NCI-H1092 treated with DMSO at 0.1 percent for 48 hours (cell line): ENCODE measurements at places on chromosomes 2 and 18.
A peak's percentile ranks its signal among the peaks of the same experiment; 100 is the strongest.

- DNase-seq, result no peak
Measured at GRCh38 chr2:130766711-130767407, 11.5 kb downstream of the AMER3 start.

DNA sequence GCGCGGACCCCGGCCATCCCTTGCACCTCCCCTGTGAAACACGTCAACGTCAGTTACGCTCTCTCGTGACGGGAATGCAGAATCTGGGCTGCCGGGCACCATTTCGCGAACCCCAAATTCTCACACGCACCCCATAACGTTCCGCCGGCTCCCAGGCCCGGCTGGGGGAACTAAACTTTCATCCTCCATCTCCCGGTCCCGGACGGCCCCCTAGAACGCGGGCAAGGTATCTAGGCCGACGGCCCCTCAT lies 544 bp downstream of the DNAJC27 start:
- DNase-seq, result no peak

DNA sequence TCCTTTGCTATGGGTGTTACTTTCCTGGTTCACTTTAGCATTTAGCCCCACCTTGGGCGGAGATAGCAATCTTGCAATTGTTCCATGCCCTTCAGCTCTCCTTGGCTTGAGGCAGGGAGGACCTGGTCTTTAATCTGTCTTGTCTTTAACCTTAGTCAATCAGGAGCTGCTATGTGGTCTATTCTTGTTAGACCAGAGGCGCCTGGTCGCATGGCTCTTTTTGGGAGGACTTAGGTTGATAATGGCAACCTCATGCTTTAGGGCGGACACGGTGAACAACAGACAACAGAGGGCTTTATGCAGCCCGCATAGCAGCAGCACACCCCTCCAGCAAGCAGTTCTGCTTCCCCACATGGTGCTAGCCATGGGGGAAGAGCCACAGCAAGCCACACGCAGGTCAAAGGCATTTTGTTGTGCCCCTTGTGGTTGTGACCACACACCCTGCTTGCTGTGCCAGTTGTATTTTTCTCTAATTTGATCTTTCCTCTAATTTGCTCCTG lies 17.7 kb upstream of the ZDBF2 start:
- no peak for DNase-seq

DNA sequence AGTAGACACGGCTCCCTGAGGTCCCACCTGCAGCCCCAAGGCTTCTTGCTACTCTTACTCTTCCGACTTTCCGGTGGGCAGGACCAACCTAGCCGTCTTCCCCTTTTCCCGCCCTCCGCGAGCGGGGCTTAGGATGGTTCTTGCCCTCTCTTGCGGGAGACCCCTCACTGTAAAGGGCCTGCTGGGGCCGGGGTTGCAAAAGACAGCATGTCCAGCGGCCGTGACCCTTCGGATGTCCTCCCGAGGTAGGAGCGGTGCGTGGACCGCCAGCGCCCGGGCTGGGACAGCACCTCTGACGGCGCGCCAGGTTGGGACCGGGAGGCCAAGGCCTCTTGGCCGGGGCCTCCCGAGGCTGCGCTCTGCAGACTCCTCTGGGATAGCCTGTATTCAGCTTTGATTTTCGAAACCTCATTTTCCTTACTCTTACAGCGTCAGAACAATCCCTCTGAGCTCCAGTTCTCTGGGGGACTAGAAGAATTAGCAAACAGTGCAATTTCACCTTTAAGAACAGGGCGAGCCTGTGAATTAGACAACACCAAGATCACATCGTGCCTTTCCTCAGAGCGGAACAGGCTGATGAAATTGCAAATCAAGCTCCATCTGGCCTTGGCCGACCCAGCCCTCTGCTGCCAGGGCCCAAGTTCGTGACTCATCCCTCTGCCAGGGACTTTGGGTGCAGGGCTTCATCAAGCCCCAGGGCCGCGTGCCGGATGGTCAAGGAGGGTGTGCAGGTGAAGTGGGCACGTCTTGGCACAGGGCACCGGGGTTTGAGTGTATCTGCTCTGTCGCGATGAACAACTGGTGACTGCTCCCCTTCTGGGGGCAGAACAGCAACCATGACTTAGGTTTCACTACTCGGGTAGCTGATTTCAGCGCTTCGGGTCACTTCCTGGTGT lies 777 bp downstream of the MOCOS start:
- no peak for DNase-seq

DNA sequence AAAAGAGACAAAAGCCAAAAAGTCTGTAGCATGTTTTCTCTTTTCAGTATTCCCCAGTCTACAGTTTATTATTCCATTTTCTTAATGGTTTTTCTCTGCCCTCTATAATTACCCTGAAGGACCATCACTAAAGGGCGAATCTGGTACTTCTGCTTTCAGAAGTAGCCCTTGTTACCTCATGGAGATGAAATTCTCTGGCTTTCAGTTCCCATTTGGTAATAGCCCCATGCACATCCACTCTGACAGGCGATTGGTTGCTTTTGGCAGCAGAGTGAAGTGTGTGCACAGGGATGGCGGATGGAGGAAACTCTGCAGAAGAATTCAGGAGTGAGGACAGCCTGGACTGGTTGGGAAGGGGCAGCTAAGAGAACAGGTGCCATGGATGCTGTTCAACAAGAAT lies 66.3 kb upstream of the NABP1 start:
- no peak for DNase-seq

DNA sequence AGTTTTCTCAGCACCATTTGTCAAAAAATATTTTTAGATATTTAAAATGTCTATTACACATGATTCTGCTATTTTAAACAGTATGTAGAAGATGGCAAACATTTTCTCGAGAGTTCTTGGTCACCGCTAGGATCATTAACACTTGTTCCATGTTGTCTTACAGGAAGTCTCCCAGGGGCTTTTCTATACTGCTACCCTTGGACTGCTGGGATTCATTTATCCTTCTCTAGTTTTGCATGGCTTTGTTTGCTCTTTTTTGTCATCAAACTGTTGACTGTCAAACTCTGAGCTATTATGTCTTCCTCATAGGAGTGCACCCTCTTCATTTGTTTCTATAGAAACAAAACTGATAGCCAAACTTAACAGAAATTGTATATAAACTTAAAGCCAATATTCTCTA lies 184.9 kb downstream of the CDCA7 start:
- no peak for DNase-seq

GRCh38 chr2:175282300-175282699 lies 100.8 kb upstream of the ATP5MC3 start:
- DNase-seq, result peak; percentile 71

DNA sequence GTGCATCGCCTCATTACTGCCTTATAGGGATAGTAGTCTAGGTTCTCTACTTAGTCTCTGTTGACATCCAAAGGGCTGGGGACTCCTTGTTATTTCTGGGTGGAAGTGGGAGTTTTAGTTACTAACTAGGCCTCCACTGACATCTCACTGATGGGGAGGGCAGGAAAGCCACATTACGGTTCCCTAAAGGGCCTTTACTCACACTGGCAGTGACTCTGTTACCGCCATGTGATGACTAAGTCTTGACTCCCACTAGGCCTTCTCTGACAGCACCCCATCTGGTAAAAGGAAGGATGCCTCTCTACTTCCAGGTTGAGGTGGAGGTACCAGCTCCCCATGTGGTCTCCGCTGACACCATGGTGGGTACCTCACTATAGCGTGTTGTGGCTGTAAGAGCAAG lies 14.0 kb upstream of the BCL2L11 start:
- DNase-seq, result no peak

- no peak for DNase-seq
Measured at GRCh38 chr18:73316513-73316912, 448.7 kb upstream of the NETO1 start.
